Activated T-helper 1 cell treated with anti-CD3 and anti-CD28 coated beads, Interleukin-2, amount 50 U/mL, for 16 hours (primary cell): ENCODE measurements at places on chromosomes 13 and 19.

- DNase-seq = peak; percentile 96
Observed at GRCh38 chr19:35745328-35746086, at the start of the genes PSENEN and U2AF1L4. PSENEN (plus strand) TSS chr19:35745651; CDS start chr19:35745931, 280 bp downstream. U2AF1L4 (minus strand) TSS chr19:35745418; CDS start chr19:35745391, 27 bp downstream.

GRCh38 chr19:10155839-10156238 is 36.1 kb upstream of the EIF3G start:
- no peak for DNase-seq

- DNase-seq = no peak
Observed at GRCh38 chr19:14078411-14078810, 5.8 kb downstream of the MISP3 start.

- no peak for DNase-seq
Observed at GRCh38 chr13:100589178-100589725, 663 bp upstream of the GGACT start.

GRCh38 chr13:114203536-114203935 is 24.5 kb downstream of the CFAP97D2 start:
- DNase-seq = no peak
